ENCODE measurements at places on chromosomes 1 and 21. TPM values are rescaled to one million over a fixed set of nuclear protein-coding genes. Genes with fewer than 3 reads are reported as not detected.

RHCE gene
- total RNA-seq: 0.15 TPM

TCP10L gene
- total RNA-seq: 0.17 TPM

FLG2 gene
- total RNA-seq: not detected

PSRC1 gene
- total RNA-seq: 13.2 TPM

AIRE gene
- under 0.01 TPM for total RNA-seq

Data from smooth muscle cell of trachea (primary cell).